ENCODE measurements at places on chromosomes 1 and 21. TPM values are rescaled to one million over a fixed set of nuclear protein-coding genes. Genes with fewer than 3 reads are reported as not detected.

Gene GUCA2A
- total RNA-seq, result not detected

Gene GRIK3
- 0.08 TPM for total RNA-seq

Gene CD48
- total RNA-seq, result 1.00 TPM

Gene KIAA1614
- total RNA-seq, result 11.4 TPM

Gene ADAM30
- 0.11 TPM for total RNA-seq

Gene OR11L1
- total RNA-seq, result not detected

Gene SGIP1
- 7.0 TPM for total RNA-seq

Gene PLEKHG5
- 14.9 TPM for total RNA-seq

Gene MAP10
- total RNA-seq, result 2.3 TPM

Gene F5
- total RNA-seq, result 0.97 TPM

Gene PLOD1
- total RNA-seq, result 52.6 TPM

Gene VWA1
- 35.3 TPM for total RNA-seq
